ENCODE measurements at places on chromosomes 7 and 10.
A peak's percentile ranks its signal among the peaks of the same experiment; 100 is the strongest.

DNA sequence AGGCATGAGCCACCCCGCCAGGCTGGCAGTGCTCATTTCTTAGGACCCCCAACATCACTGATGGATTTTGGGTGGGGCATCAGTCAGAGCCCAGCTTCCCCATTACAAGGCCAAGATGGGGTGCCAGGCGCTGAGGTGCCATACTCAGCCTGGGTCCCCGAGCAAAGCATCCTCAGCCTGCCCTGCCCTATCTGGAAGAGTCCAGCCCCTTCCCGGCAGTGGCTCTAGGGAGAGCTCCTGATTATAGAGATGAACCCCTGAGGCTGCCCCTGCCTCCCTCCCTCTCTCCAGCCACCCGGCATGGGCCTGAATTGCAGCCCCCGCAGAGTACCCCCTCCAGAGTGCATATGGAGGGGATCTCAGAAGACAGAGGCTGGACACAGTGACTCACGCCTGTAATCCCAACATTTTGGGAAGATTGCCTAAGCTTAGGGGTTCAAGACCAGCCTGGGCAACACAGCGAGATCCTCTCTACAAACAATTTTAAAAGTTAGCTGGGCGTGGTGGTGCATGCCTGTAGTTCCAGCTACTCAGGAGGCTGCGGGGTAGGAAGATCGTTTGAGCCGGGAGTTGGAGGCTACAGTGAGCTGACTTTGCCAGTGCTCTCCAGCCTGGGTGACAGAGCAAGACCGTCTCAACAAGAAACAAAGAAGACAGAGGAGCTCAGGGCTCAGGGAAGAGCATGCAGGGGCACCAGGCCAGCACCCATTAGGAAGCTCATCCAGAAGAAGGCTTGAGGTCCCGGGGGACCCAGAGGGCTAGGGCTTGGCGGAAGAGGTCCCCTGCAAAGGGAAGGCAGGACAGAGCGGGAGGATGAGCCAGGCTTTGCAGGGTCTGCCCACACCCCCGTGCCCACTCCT is 13.3 kb downstream of the LAT2 start:
- DNase-seq: no peak

DNA sequence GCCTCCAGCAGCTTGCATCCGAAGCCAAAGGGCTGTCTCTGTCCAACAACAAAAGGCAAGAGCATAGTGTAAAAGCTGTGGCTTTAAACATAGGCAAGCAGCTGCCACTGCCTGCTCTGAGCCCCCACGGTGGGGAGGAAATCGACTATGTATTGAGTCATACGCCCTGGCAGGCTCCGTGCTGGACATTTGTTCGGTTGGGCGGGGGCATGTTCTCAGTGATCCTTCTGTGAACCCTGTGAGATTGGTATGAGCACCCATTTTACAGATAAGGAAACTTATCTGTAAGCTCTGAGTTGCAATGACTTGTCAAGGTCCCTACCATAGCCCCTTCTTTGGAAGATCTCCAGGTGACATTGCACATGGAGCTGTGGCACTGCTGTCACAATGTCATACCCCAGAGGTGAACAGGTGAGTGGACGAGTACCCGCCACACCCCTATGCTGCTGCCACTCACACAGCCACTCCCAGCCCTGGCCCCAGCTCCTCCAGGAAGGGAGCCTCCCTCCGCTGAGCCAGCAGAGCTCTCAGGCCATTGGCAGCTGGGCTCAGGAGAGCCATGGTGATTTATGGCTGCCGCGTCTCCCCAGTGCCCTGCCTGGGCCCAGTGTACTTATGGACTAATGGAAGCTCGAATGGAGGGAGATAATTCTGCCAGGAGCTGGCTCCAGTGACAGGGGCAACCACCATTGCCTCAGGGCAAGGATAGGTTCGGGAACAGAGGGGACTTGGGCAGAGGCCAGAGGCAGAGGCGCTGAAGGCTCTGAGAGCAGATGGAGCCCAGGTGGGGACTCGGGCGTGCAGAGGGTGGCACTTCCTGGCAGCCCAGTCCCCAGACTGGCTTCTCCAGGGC is 43.7 kb downstream of the UNC5B start:
- no peak for DNase-seq

DNA sequence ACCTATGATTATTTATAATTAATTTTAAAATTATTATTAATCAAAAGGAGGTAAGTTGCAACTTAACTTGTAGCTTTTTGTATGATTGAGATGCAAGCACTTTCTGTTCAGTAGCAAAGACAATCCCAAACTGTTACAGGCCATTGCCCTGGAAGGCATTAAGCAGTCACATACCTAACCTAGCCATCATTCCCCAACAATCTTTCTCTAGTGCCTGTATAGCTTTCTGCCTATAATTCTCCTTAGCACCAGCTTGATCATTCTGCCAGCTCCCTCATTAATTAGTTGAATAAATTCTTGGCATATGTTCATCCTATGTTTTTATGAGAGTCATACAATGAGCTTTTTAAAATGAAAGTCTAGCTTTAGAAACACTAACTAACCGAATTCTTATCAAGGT is 178.9 kb upstream of the TMEM106B start:
- no peak for DNase-seq

DNA sequence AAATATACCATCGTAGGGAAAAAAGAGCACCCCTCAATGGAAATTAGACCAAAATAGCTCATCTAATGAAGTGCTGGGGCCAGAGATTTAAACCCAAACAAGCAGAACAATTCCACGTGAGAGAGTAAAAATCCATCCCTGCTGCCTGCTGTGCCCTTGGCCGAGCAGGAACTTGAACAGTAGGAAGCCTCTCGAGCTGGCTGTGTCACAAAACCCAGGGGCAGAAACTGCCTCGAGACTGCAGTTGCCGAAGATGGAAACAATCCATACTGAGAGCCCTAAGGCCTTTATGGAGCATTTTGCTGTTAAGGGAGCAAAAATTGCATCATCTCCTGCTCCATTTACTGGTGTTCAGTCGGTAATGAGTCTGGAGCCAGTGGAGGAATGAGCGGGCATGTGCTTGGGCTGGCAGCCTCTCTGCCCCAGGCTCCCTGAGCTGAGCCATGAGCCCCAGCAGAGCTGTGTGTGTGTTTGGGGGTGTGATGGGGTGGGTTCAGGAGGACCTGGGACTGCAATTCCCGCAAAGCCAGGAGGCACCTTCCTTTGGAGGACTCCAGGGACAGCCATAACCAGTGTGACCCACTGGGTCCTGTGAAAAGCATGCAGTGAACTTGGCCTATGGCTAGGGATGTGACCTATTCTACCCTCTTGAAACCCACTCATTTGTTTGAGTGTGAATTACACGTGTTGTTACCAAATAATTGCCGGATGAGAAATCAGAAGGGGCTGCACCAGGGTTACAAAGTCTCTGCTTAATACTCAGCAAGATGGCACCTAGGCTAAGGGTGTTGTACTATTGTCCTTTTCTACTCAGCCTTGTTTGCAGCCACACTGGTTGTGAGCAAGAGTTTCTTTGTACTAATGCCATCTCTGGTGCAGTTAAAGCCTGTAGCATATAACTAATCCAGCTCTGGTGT is 58.3 kb downstream of the CDHR3 start:
- no peak for DNase-seq

DNA sequence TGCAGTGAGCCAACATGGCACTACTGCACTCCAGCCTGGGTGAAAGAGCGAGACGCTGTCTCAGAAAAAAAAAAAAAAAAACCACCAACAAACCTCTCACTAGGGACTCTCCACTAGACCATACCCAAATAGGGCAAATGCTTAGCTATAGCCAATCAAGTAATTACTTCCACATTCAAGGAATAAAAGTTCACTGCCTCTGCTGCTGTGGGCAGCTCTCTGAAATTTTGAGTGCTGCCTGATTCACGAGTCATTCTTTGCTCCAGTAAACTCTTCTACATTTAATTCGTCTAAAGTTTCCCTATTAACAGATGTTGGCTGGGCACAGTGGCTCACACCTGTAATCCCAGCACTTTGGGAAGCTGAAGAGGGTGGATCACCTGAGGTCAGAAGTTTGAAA is 4.7 kb upstream of the NRBF2 start:
- DNase-seq: no peak

DNA sequence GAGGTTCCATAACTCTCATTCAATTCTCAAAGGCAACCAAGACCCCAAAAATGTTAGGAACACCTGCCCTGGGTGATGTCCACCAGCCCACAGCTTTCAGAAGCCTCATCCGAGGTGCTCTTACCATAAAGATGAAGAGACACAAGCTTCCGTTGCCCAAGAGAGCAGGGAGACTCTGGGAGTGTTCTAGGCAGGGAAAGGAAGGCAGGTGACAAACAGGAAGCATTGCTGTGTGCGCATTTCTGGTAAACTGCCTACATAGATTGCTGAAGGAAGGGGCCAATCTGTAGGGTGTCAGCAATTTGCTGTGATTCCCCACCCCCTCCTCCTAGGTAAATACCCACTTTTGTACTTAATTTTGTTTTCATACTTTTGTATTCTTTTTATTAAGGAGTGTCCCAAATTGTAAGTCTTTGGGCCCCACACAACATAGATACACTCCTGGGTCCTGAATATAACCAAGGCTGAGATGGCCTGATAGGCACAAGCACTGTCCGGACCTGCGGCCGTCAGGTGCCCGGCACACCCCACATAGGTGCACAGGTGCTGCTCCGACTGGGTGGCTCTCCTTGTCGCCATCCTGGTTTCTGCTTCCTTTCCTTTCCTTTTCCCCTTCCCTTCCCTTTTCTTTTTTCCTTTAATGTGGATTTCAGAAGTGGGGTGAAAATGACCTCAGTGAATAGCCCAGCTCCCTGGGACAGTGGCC is 51.4 kb upstream of the SMNDC1 start:
- DNase-seq: peak; percentile 25

DNA sequence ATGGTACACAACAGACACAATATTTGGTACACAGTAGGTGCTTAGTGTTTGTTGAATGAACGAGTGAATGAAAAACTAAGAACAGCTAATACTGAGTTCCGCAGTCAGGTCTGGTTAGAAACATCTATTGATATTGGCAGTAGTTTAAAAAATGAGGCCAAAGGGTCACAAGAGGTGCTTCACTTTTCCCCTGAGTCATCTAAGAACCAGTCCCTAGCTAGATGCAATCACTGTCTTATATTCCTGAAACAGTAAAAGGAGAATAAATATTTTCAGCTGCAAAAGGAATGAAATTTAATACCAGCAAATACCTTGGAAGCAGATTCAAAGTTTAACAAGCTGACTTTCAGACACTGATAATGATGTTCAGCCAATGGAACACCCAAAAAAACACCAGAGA is 54.5 kb downstream of the SCRN1 start:
- DNase-seq: no peak

DNA sequence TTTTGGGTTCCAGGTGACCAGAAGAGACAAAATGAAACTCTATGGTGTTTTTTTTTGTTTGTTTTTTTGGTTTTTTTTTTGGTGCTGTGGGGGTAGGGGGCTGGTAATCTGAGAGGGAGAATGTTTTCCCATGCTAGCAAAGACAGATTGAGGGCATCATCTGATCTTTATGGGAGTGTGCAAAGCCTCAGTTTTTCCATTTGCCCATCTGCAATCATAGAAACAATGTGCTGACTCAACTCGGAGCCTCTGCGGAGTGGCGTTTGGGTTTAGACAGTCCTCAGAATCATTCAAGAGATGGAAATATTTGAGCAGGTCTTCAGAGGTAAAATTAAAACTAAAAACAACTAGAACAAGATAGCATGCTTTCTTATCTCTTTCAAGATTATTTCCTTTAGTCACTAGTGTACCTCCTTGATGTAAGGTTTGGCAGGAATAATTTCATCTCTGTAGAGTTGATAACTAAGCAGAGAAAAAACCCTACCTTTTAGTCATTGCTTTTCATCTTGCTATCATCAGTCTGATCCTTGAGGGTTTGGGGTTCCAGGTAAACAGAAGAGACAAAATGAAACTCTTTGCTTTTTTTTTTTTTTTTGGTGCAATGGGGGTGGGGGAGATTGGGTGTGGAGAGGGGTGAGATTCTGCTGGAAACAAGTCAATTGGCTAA is 18.0 kb downstream of the CNNM2 start:
- no peak for DNase-seq

DNA sequence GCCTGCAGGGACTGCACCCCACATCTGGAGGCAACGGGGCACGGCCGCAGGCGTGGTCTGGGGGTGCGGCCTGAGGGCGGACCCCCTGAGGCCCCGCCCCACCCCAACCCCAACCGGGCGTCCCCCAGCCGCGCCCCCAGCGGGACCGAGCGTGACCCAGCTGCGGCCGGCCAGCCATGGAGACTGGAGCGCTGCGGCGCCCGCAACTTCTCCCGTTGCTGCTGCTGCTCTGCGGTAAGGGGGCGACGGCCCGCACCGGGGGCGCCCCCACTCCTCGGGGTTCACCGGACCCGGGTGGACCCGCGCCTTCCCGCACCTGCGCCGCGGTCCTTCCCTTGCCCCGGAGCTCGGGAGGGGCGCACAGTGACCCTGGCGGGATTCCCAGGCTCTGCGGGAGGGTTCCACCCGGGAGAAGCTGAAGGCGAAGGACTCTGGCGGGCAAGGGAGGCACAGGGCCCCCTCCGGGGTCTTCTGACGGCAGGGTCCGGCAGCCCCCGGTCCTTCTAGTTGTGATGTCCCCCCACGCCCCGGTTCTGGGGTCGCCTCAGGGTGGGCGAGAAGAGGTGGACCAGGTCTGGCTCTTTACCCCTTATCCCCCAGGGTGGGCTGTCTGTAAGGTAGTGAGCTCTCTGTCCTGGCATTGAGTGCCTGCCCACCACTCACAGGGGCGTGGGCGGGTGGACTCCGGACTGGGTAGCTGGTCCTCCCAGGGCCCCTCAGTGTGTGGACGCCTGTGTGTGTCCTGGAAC is at the start of gene RAMP3:
Gene RAMP3, plus strand, starts transcription at position 139 of the 749 bp plus-strand sequence. Its CDS starts 38 bp downstream, at position 177.
- DNase-seq: no peak

GRCh38 chr7:116215551-116215950 is 5.2 kb downstream of the TES start:
- DNase-seq: no peak
